T1000 (cell line): ENCODE measurements at places on chromosomes 13 and 19.

DNA sequence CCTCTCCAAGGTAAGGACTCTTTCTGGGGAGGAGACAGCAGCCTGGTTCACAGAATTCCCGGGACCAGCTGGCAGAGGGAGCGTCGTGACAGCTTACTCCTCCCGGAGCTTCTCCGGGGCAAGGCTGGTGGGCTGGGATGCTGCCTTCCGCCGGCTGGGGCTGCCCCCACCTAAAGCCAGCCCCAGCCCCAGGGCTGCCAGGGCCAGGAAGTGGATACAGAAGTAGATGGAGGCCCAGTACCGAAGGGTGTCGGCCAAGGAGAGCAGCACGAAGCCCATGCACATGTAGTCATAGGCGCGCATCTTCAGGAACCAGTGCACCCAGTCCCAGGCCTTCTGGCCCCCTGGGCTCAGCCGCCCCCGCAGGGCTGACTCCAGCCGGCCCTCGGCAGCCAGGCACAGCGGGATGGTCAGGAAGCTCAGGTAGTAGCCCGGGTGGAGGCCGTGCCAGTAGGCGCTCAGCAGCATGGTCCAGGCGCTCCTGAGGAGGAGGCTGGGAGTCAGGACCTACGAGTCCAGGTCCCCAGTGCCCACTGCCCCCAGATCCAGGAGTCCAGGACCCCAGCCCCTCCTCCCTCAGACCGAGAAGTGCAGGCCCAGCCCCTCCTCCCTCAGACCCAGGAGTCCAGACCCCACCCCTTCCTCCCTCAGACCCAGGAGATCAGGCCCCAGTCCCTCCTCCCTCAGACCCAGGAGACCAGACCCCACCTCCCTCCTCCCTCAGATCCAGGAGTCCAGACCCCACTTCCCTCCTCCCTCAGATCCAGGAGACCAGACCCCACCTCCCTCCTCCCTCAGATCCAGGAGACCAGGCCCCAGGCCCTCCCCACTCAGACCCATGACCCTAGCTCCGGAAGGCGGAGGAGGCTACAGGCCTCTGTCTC is 1.2 kb upstream of the TMC4 start:
- DNase-seq, result no peak

DNA sequence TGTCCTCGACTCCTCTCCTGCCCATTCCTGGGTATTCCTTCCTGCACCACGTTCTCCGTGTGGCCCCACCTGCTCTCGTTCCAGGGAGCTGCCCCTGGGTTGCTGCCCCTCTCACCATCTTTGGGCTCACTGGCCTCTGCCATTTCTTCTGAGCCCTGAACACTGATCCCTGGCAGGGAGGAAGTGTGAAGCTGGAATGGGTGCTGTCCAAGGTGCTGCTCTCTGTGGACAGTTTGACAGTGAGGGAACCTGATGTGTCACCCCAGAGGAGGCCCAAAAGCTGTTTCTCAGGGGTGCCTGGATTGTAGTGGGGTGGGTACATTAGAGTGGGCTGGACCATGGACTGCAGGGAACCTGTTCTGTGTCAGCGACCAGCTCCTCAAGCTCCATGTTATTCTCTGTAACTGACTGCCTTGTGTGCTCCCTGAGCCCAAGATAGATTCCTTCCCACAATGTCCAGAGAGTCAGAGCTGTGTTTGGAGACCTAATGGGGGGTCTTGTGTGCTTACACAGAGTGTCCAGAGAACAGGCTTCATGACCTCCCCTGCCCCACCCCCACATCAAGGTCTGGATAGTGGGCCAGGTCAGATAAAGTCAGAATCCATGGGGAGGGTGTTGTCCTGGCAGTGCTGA is 7.2 kb upstream of the CEACAM8 start:
- DNase-seq, result peak; percentile 18

DNA sequence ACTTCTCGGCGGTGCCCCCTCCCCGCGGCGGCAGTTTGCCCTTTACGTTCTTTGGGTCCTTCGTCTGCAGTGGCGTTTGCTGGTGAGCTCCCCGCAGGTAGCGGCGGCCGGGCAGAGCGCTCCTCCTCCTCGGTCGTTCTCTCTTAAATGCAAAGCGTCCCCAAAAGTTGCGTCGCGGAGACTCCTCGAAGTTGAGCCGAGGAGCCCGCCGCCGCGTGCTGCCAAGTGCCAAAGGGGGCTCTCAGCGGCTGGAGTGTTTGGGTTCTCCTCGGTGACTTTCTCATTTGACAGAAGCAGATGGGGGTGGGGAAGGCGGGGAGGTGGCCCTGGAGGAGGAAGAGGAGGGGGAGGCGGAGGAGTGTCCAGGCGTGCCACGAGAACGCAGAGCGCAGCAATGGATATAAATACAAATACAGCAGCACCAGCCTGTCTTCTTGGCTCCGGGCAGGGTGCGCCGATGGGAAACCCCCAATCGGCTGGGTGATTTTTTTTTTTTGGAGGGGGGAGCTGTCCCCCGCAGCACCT is at the start of gene SOX21:
Gene SOX21 (minus strand): TSS at position 259 of the 525 bp plus-strand sequence. CDS start 496 bp downstream, outside the sequence.
- no peak for DNase-seq

DNA sequence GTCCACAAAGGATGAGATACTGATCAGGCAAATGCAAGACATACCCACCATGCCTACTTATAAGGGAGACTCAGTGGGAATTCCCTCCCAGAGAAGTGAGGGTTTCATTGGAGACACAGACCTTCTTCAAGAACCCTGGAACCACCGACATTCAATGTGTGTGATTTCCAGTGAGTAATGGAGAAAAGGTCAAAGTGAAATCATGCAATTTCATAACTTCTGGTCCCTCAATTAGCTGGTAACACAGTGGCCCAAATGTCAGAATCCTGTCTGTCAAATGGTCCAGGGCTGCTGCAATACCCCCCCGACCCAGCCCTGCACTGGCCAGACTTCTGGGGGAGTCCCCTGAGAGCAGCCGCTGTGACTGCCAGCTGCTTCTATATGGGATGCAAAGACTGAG is 4.7 kb upstream of the METTL21C start:
- DNase-seq, result no peak

DNA sequence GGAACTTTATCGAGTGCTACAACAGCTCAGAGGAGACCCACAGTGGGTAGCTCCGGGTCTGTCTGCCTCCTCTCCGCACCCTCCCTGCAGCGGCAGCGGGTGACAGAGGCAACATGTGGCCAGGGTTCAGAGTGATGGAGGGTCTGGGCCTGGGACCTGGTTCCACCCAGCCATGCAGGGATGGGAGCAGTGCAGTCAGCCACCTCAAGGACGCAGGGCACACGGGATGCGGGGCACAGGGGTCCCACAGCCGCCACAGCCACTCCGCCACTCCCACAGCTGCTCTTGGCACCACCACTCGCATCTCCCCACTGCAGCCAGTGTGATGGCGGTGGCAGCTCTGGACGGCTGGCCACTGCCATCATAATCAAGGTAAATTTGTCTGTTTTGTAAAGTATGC is 892.9 kb downstream of the OLFM4 start:
- no peak for DNase-seq

GRCh38 chr19:29293292-29293691 is 80.3 kb upstream of the UQCRFS1 start:
- DNase-seq, result no peak

DNA sequence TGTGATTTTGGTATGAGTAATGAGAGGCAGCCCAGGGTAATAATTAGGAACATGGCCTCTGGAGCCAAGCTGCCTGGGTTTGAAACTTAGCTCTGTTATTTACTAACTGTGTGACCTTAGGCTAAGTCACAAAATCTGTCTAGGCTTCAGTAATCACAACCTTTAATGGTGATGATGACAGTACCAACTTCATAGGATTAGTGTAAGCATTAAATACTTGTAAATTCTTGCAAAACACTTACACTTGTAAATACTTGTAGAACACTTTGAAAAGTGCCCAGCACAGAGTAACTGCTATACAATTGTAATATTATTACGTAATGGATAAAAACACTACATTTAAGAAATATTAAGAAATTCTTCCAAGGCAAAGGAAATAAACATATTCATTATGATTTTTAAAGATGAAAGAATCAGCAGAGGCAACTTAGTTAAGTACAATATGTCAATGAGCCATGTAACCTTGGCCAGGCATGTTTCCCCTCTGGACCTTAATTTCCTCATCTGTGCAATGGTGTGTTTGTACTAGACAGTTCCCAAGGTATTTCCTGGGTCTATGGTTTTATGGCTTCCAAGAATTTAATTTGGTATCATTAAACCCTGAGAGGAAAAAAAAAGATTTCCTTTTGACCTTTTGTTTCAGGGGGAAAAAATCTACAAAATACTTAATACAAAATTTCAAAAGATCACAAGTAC is 628.5 kb upstream of the KLHL1 start:
- no peak for DNase-seq

DNA sequence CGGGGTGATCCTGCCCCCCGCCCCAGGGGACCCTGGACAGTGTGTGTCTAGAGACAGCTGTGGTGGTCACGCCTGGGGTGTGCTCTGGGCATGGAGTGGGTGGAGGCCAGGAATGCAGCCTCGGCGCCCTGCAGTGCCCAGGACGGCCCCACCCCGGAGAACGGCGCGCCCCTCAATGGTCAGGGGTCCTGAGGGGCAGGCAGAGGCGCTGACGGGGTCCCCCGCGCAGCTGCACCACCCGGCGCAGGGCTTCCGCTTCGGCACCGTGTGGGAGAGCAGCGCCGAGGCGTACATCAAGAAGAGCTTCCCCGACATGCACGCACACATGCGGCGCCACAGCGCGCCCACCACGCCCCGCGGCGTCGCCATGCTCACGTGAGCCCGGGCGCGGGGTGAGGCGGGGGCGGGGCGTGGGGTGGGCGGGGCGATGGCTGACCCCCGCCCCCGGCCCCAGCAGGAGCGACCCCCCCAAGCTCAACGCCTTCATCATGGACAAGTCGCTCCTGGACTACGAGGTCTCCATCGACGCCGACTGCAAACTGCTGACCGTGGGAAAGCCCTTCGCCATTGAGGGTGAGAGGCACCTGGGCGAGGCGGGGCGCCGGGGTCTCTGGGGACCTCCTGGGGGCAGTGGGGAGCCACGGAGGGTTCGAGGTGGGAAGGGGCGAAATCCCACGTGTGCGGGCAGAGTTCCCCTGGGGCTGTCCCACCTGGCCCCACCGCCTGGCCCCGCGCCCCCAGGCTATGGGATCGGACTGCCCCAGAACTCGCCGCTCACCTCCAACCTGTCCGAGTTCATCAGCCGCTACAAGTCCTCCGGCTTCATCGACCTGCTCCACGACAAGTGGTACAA is 7.4 kb downstream of the GRIN3B start:
- no peak for DNase-seq

- no peak for DNase-seq
These were observed 104.0 kb downstream of the COL4A2 start for GRCh38 chr13:110410936-110411687.

- DNase-seq, result no peak
These were observed at the start of gene GPR4 for GRCh38 chr19:45601524-45602374. Gene GPR4 (minus strand): TSS chr19:45602212. CDS start chr19:45591866, 10,346 bp downstream.

GRCh38 chr13:32998966-32999365 is 17.3 kb upstream of the KL start:
- DNase-seq, result no peak

DNA sequence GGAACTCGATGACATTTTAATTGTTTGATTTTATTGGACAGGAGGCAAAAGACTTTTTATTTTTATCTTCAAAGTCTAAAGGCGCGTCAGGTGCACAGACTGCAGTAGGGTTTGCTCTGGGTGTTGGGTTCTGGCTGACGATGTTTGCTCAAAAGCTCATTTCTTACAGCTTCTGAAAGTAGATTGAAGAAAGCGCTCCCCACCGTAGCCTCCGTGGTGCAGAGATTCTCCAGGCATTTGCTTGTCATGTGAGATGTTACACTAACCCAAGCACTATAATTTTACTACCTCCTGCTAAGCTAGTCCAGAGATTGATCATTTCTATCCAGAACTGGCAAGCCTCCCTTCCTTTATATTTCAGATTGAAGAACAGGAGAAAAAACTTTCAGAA is 14.5 kb upstream of the ATP11A start:
- no peak for DNase-seq

GRCh38 chr13:26759249-26759906 is 1.2 kb downstream of the GPR12 start:
- DNase-seq, result no peak

- DNase-seq, result no peak
These were observed 3.5 kb upstream of the ZNF358 start for GRCh38 chr19:7512400-7512851.

GRCh38 chr19:57789288-57789687 is 19.8 kb downstream of the ZNF586 start:
- no peak for DNase-seq

DNA sequence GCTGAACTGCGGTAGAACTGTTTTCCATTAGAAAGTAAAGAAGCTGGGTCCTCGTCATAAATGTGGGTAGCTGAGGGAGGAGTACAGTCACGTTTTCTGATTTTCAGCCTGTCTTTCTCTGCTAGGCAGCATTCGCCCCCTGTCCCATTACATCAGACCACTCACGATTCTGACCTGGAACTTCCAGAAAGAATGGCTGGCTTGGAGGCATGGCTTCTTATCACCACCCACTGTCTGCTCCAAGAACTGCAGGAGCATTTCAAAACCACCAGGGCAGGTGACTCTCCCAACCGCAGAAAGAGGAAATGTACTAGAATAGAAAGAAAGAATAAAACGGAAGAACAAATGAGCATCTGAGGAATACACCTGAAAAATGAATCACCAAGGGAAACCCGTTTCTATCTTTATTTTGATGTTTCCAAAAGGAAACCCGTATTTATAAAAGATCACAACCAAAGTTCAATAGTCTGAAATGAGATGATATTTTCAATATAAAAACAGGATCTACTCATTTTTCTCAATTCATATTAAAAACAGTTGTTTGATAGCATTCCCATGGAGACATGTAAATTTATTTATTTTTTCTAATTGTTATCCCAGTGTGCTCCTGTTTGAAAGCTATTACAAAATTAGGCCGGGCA is 22.1 kb upstream of the POMP start:
- DNase-seq, result no peak

DNA sequence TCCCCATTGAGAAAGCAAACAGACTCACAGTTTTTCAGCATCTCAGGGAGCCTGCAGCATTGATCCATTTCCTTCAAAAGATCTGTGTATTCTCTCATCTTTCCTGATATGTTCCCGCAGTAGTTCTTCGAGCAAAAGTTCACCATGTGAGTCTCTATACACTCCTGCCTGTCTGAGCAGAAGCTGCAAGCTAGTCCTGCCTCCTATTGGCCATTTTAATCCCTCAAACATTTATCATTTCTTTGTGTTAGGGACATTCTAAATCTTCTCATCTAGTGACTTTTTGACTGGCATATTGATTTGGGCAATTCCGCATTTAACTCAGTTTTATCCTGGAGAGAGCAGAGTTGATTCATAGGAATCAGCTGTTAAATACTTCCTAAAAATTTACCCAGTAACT is 660.4 kb upstream of the KLF12 start:
- DNase-seq, result no peak
